ENCODE measurements at places on chromosomes 12 and 14. TPM values are rescaled to one million over a fixed set of nuclear protein-coding genes. Genes with fewer than 3 reads are reported as not detected.

The REP15 gene
- total RNA-seq, result 7.0 TPM

The AQP2 gene
- total RNA-seq, result not detected

The MYBPC1 gene
- total RNA-seq, result not detected

The B3GNT4 gene
- total RNA-seq, result 0.17 TPM

The CHGA gene
- total RNA-seq, result under 0.01 TPM

The RHNO1 gene
- 25.8 TPM for total RNA-seq

The PNP gene
- total RNA-seq, result 230 TPM

The TNS2 gene
- 56.2 TPM for total RNA-seq
